NB4 (cell line): ENCODE measurements at places on chromosomes 5 and 9.
A peak's percentile ranks its signal among the peaks of the same experiment; 100 is the strongest.

- no peak for DNase-seq
These were observed 21.1 kb upstream of the SLC25A51 start for GRCh38 chr9:37925006-37925405.

DNA sequence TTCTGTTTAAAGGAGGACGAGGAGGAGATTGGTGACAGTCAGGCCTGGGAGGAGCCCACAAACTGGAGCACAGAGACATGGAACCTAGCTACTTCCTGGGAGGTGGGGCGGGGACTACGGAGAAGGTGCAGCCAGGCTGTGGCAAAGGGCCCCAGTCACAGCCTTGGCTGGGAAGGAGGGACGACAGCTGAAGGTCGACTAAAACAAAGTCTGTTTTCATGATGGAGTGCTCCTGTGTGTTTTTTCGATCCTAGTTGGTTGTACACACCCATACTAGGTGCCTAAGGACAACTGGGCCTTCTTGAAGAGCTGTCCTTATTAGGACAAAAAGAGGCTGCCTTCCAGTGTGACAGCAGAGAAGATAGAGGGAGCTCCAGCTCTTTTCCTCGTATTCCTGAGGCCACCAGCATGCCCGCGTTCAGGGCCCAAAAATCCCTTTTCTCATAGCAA lies 2.9 kb downstream of the CCDC107 start:
- DNase-seq: no peak

- DNase-seq: peak; percentile 49
These were observed 56.7 kb downstream of the TSSK1B start for GRCh38 chr5:113378081-113378480.

DNA sequence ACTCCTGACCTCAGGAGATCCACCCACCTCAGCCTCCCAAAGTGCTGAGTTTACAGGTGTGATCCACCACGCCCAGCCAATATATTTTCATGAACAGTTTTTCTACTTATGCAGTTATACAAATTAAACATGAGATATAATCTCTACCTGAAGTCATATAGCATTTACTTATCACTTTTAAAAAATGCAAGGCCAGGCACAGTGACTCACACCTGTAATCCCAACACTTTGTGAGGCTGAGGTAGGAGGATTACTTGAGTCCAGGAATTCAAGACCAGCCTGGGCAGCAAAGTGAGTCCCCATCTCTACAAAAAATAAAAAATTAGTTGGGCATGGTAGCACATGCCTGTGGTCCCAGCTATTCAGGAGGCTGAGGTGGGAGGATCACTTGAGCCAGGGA lies 164.7 kb upstream of the LHFPL2 start:
- no peak for DNase-seq
